NCI-H524 (cell line): ENCODE measurements at places on chromosomes 7 and 10.

DNA sequence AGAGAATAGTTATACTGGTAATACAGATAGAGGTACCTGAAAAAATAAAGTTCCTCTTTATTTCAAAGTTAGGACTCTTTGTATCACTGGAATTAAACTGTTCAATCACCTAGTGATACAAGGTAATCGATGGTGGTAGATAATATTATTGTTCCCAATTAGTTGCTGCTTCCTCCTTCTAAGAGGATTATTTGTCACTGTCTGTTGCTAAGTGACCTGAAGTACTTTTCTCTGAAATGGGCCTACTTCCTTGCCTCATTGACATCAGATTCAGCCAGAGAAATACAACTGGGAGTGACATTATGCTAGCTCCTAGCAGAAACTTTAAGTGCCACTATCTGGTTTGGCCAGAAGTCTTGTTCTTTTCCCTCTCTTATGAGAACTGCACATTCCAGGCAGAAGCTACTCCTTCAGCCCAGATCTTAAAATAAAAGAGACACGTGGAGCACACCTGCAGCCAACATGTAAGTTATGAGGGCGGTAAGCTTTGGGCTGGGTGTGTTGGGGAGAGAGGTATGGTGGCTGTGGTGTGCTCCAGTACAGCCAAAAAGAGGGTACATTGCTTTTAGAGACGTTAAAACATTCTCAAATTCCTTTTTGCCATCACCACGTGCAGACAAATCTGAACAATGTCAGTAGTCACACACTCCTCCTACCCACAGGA, 54.8 kb downstream of the MINDY3 start:
- DNase-seq = peak; percentile 15

GRCh38 chr7:33155811-33156210, 26.4 kb downstream of the BBS9 start:
- no peak for DNase-seq

DNA sequence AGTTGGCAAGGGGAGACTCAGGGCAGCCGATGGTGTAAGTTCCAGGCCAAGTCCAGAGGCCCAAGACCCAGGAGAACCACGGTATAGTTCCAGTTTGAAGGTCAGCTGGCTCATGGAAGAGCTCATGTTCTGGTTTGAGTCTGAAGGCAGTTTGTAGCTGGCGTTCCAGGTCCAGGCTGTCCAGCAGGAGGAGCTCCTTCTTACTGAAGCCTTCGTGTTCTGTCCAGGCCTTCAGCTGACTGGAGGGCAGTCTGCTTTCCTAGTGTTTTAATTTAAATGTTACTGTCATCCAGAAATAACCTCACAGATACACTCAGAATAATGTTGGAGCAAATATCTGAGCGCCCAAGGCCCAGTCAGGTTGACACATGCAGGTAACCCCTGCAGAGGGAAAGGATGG, 4.2 kb downstream of the SUN1 start:
- peak; percentile 9 for DNase-seq

DNA sequence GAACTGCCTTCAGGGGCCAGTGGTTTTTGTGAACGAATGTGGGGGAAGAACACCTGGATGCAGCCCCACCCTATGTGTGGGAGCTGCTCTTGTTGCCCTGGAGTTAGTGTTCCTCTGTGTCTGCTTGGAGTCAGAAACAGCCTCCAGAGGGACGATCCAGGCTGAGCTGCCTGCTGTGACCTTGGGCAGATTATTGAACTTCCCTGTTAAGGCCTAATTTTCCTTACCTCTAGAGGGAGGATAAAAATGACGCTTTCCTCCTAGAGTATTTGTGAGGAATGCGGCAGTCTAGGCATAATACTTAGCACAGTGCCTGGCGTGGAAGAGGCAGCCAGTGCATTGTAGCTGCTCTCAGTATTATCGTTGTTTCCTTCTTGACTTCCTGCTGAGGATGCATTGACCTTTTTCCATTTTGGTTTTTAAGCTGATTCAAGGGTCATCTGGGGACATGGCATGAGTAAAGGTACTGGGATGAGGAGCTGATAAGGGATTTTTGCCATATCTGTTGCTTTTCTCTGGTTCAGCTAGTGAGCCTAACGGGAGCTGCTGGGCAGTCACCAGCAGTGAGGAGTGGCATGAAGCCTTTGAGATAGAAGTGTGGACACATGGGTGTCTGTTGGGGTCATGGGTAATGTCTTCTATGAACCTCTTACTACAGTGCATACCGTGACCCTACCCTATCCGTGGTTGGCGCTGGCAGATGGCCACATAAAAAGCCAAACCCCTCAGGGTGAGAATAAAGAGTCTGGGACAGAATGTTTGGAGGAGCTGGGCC, 6.4 kb downstream of the ZFYVE27 start:
- no peak for DNase-seq

- DNase-seq = no peak
Measured at GRCh38 chr7:28937103-28937502, 21.0 kb downstream of the TRIL start.

DNA sequence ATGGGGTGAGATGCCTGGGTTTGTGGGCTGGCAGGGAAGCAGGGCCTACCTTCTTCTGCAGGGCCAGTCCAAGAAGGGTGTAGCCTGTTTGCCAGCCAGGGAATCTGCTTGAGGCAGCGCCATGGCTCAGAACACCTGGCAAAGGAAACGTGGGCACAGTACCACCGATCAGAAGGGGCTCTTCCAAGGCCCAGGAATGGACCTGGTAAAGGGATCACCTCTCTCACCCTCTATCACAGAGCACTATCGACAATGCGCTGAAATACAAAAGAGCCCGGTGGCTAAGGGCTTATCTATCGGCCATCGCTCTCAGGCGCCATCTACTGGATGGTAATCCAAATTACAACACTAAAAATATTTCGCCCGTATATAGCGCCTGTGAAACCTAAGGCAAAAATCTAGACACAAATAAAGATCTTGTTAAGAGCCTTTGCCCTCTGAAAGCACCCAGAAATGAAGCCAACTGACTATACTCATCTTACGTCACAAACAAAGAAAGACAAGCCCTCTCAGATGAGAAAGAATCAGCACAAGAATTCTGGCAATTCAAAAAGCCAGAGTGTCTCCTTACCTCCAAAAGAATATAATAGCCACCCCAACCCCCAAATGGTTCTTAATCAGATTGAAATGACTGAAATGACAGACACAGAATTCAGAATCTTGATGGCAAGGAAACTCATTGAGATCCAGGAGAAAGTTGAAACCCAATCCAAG, 217.8 kb upstream of the HPS1 start:
- no peak for DNase-seq

DNA sequence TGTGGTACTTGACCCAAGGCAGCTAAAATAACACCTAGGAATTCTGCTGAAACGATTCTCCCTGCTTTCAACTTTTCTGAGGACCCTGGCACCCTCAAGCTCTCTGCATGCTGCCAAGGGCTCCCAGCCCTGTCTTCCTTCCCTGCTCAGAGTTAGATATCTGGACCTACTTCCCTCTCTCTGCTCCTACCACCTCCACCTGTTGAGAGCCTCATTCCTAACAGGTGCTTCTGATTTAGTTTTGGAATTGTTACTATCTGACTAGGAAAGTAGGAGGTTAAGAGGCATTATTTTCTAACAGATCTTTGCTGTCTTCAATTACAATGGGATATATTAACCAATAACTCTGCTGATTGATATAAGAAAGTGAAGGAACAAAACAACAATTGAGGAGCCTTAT, 253.8 kb downstream of the FZD1 start:
- DNase-seq = no peak

- DNase-seq = no peak
Measured at GRCh38 chr10:12949248-12949647, 52.3 kb downstream of the CCDC3 start.

DNA sequence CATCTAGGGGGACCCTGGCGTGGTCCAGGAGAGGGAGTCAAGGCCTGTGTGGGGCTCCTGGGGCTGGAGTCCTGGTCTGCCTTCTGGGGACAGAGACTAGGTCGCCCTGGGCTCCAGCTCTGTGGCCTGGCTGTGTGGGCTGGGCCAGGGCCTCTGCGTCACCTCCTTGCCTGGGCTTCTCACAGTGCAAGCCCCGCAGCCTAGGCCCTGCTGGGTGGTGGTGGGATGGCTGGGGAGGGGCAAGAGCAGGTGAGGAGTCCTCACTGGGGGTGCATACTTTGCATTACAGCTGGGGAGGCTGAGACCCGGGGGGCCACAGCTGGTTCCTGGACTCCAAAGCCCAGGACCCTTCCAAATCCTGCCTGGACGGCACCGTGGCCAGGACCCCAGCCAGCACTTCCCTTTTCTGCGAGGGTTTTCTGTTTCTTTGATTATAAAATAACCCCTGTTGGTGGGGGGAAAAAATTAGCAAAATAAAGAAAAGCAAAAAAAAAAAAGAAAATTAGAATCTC, 23.5 kb downstream of the PWWP2B start:
- DNase-seq = no peak

DNA sequence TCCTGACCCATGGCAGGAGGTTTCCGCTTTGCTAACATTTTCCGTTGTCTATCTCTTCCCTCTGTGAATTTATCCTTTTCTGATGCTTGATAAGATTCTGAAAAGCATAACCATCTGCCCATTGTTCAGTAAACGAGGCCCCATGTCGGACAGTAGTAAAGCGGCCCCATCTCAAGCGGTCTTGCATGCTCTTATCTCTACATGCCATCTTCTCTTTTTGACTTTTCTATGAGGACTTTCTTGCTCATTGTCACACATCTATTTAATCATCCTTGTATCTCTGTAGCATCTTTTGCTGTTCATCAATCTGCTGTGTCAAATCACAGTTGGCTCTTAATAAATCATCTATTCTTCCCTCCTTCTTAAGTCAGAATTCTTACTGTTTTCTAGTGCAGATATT, 37.6 kb downstream of the ZNF248 start:
- DNase-seq = no peak

GRCh38 chr7:113197274-113197673, 78.9 kb upstream of the SMIM30 start:
- no peak for DNase-seq

GRCh38 chr10:3807211-3807927, 22.4 kb upstream of the KLF6 start:
- no peak for DNase-seq

- no peak for DNase-seq
Measured at GRCh38 chr10:15242261-15242840, 73.9 kb upstream of the NMT2 start.

DNA sequence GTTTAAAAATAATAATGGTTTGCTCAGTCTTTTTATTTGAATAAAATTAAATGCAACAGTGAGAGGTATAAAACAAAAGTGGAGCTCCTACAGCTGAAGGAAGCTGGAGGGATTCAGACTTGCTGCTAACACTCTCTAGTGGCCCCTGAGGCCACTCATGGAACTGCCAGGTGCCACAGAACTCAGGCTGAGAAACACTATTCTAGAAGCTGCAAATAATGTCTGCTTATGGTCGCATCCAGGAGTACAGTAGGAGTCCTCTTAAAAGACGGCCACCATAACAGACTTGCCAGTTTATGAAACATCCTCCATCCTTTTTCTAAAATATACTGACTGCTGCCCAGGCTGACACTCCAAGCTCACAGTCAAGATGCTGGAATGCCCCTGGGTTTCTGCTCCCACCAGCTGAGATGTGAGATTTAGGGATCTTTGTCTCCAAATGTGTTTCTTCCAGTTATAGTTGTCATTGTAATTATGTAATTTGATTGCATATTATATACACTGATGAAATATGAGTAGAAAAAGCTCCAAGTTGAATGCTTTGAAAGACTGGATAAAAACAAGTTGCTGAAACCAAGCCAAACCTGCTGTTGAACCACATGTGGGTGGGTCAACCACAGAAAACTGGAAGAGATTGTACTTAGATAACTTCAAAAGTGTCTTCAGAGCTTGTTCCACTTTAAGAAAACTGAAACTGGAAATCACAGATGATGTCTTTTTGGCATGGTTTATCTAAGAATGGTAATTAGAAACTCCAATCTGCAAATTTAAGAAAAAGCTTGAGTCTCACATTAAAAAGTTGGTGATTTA, 213.7 kb upstream of the AOAH start:
- DNase-seq = no peak

GRCh38 chr10:131452926-131453720, 141.6 kb upstream of the TCERG1L start:
- DNase-seq = no peak

GRCh38 chr10:2893158-2893845, 174.0 kb upstream of the PFKP start:
- no peak for DNase-seq

GRCh38 chr10:25226775-25227682, 52.2 kb downstream of the GPR158 start:
- DNase-seq = peak; percentile 48

- DNase-seq = no peak
Measured at GRCh38 chr10:86091216-86091615, 275.4 kb downstream of the GRID1 start.

DNA sequence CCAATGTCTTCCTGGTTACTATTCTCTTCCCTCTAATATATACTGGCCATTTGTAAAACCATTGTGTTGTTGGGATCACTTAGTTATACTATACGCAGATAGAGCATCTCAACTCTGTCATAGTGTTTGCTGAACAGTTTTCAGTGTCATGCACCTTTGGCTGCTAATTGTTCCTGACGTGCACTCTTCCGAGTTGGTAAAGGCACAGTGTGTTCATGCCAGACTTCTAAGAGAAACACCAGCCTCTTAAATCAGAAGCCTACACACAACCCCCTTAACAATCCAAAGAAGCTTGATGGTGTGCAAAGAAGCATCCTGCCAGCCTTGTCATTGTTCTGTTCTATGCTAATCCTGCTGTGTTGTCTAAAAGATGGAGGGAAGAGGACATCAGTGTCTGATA, 131.1 kb downstream of the MAPK8 start:
- DNase-seq = no peak

DNA sequence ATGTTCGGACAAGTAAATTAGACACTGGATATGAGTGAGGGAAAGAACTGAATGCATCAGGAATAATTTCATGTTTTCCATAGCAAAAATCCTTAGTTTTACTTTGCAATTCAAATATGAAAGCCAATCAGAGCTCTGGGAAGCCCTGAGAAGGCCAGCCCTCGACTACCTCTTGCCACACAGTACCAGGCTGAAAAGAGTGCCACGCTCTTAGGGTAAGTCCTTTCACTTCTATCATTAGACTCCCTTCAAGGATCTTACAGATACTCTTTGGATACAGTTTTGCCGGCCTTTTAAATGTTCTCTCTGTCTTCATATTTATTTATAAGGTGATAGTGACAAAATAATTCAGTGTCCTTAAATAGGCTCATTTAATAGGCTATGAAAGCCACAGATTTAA, 1.9 kb downstream of the COBL start:
- peak; percentile 45 for DNase-seq

DNA sequence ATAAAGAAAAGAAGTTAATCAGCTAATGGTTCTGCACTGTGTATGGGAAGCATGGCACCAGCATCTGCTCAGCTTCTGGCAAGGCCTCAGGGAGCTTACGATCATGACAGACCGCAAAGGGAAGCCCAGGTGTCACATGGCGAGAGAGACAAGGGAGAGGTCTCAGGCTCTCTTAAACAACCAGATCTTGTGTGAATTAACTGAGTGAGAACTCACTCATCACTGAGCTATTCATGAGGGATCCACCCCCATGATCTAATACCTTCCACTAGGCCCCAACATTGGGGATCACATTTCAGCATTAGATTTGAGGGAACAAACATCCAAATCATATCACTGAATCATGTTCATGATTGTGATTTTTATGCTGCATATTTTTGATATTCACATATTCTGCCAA, 5.8 kb downstream of the USP54 start:
- DNase-seq = no peak
